ENCODE measurements at places on chromosomes 7 and 10.

DNA sequence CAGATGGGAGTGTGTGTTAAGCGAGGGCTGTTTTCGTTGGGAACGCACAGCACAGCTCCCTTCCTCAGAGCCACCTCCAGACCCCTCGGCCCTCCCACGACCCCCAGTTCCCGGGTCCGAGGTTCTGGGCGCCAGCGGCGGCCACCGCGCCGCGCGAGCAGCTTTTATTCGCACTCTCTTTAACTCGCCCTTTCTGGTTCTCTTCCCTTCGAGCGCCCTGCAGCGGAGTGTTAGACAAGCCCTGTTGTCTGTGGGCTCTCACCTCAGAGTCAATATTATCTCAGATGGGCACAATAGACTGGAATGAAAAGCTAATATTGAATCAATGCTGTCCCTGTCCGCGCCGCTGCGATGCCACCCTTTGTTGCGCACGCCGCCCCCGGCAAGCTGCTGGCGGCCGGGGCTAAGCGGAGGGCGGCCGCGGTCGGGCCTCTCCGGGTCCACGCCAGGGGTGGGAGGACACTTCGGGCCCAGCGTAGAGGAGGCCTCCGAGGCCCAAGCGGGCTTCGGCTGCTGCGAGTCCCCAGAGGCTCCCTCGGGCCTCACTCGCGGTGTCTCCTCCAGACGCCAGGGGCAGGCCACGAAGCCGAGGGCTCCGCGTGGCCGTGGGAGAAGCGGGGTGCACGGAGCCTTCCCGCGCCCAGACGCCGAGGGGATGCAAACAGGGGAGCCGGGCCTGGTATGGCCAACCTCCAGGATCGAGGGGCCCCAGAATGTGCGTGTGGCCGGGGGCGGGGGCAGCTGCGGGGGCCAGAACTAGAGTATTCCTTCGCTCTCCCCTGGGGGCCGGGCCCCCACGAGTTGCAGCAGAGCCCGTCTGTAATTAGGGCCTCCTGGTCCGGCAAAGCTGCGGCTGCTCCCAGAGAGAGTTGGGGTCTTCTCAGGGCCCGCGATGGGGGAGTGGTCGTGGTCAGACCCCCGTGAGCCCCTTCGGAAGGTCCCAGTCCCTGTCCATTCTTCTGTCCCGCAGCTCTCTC is 7.9 kb upstream of the EMX2 start:
- no peak for DNase-seq

DNA sequence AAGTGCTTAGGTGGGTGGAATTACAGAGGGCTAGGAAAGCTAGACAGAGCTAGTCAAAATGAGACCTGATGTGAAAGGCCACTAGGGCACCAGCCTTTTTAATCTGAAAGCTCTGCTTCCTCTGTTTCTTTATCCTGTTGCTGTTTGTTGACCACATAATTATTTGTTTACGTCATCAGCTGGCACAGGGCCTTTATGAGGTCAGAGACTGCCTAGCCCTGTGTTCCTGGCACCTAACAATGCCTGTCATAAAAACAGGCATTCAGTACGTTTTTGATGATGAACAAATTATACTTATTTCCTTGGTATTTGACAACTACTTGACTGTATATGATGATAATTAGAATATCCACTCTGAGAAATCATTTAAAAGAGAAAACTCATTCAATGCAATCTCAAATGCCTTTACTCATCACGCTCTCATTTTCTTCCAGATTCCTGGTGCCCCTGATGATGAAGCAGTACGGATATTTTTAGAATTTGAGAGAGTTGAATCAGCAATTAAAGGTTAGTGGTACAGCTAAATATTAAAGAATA is 26.0 kb downstream of the RBM17 start:
- DNase-seq = no peak

DNA sequence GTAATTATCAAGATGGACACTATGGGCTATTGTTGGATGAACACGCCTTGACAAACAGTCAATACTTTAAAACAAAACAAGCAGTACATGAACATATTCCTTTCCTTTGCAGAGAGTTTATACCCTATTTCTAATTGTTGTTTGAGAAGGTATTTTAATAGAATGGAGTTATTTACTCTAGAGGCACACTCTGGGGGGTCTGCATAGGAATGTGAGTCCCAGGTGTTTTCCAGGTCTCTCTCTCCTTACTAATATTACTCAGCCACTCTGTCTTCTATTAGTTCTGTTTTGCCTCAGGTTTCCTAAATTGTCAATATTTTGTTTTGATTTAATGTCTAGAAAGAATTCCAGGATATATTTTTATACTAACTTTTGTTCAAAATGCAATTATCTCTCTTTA is 1091.4 kb downstream of the CNTNAP2 start:
- no peak for DNase-seq

GRCh38 chr10:88989824-88990383 is 694 bp upstream of the FAS start:
- DNase-seq = no peak

GRCh38 chr10:5540891-5541290 is 16.1 kb downstream of the CALML3 start:
- DNase-seq = no peak

DNA sequence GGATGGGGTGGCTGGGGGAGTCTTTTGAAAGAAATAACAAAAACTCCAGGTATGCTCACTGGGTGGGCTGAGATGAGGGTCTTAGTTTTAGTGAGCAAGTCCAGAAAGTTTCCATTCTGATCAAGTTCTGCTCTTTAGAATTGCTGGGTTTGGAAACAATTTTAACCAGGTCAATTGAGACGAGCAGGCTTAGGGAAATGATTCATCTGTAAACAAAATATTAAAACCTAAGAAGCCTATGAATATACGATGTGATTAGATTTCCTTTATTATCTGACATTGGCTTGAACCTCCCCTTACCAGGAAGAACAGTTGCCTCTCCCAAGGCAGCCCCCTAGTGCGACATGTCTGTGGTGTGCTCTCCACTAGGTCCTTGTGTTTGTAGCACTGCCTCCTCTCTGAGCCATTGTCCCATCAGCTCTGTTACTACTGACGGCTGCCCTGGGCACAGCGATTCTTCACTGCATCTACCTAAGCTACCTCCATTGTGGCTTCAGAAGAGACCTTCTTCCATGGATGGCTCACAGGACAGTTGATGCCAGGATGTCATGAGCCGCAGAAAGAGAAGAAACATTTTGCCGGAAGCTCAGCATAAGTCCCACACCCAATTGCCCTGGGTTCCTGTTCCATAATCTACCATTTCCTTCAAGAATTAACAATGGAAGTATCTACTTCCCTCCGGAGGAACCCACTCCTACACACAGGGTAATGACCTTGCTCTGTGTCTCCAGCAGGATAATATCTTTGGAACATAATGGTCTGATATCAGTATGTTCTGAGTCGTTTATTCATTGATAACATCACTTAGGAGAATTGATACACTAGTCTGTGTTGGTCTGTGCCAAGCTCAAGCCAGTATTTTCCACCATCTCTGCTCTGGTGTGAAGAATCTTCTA is 95.1 kb upstream of the ITGB1 start:
- DNase-seq = no peak

DNA sequence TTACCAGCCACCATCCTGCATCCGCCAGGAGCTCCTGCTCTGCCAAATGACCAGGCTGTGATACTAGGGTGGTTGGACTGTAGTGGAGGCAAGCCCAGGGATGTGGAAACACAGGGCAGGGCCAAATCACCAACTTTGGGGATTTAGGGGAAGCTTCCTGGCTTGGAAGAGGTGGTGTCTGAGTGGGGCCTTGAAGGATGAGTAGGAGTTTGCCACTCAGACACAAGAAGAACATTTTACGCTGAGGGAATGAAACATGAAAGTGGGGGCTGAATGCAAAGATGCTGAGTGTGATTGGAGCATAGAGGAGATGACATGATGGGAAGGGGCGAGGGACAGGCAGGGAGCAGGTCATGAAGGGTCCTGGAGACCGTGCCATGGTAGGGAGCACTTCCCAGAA is 329.5 kb downstream of the RPS24 start:
- no peak for DNase-seq

GRCh38 chr10:50604809-50605208 is 18.9 kb downstream of the SGMS1 start:
- no peak for DNase-seq

- no peak for DNase-seq
These were observed 1289.7 kb upstream of the SORCS1 start for GRCh38 chr10:108454224-108454623.

- no peak for DNase-seq
These were observed 169.5 kb upstream of the ZMIZ1 start for GRCh38 chr10:78899098-78899754.

DNA sequence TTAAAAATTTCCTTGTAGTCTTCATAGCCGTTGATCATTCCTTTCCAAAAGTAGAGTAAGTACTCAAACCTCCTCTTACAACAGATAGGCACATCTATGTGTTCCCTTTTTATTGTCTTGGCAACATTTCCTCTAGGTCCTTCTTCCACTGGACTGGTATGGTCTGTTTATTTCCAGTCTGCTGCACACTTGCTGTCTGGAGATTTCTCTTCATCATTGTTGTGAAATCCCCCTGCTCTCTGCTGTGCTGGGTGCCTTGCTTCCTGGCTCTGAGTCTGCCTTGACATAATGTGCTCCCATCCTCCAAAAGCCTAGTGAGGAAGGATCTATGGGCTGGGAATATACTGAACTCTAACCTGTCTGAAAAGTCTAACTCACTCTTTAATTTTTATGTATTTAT is 545.3 kb upstream of the VSTM2A start:
- DNase-seq = no peak

DNA sequence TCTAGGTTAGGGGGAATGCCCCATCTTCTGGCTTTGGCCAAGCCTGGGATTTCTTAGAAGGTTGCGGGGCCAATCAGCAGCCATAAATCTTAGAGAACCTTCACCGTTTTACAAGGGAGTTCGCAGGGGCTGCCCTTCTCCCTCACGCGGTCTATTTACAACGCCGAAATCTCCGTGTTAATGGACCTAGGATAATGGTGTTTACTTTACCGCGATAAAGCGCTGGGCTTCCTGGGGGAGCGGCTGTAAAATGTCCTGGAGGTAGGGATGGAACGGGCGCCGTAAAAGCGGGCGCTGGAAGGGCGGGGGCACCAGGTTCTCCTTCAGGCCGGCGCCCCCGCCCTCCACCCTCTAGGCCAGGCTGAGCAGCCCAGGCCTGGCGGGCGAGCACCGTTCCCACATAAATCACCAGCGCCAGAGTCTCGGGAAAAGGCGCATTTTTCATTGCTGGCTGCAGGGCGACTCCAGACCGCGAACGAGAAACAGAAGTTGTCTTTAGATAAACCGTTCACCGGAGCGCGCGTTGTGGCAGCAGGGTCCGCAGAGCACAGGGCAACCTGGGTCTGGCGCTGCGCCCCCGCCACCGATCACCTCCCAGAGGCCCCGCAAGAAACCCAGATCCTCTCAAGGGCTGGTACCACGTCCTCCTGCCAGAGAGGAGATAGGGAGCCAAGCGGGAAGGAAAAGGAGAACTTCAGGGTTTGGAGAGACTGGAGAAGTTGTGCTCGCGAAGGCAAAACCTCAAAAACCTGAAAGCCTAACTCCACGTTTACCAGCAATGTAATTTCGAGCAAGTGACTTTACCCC is 12.5 kb upstream of the NKX2-3 start:
- DNase-seq = no peak

GRCh38 chr7:42181566-42181965 is 55.4 kb downstream of the GLI3 start:
- no peak for DNase-seq

DNA sequence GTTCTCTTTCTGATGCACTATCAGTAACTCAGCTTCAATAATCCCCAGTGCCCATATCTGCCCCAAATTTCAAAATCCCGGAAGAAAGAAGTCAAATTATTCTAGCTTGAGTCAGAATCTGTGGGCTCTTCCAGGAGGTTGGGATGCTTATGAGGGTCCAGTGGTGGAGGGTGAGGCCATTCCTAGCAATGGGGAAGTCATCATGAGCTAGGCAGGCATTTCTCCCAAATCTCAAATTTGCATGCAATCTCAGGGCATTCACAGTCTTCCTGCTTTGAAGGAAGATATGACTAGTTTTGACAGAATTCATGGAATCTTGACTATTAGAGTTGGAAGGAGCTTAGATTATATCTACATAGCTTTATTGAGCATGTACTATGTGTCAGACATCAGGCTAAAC is 164.3 kb upstream of the AGK start:
- no peak for DNase-seq

DNA sequence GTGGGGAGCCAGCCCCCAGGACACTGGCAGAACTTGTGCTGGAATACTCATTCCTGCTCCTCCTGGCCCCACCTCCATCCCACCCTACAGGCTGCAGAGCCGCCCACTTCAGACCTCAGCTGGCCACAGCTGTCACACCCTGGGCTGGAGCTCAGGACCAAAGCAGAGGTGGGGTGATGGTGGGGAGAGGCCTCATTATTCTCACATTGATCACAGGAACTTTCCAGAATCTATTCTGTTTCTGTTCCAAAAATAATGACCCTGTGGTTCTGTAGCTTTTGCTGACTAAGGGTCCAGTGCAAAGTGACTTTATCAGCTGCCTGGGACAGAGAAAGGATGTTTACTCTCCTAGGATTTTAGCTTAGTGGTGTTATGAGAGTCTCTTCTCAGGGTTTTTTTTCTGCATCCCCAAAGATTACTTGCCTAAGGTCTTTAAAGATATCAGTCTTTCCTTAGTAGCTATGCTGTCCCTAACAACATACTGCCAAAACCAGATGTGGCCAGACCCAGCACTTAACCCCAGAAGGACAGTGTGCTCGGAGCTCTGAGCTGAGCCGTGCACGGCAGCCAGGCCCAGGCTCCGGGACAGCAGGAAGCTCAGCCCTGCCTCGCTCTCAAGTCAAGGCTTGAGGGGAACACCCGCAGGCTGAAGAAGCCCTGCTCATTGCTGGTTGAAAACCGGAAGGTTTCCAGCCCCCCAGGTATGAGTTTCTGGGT is 223.3 kb downstream of the MLLT10 start:
- no peak for DNase-seq

GRCh38 chr7:46625032-46625431 is 704.0 kb upstream of the IGFBP3 start:
- no peak for DNase-seq

DNA sequence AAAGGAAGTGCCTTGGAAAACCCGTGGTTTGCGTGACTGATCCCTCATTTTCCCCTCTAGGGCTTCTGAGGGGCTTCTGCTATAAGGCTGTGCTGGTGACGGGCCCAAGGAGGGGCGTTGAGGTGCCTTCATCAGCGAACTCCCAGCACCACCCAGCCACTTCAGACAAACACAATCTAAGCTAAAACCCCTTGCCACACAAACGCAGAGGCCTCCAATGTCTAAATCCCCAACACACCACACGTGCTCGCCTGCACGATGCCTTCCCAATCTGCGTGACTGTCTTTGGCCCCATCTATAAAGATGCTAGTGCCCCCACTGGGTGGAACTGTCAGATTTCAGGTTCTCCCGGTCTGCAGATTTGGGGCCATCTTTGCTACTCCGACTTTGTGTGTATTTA is 4.1 kb upstream of the GAD2 start:
- DNase-seq = no peak
